HFF-Myc (cell line): ENCODE measurements at places on chromosomes 1 and 21.

GRCh38 chr1:52657702-52658101 is 24.7 kb downstream of the SHISAL2A start:
- no peak for DNase-seq

DNA sequence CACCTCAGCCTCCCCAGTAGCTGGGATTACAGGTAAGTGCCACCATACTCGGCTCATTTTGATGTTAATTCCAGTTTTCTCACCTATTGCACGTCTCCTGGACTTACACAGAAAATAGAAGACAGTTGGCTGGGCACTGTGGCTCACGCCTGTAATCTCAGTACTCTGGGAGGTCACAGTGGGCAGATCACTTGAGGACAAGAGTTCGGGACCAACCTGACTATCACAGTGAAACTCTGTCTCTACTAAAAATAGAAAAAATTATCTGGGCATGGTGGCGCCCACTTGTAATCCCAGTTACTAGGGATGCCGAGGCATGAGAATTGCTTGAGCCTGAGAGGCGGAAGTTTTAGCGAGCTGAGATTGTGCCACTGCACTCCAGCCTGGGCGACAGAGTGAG is 44.1 kb downstream of the DYRK1A start:
- DNase-seq = no peak

DNA sequence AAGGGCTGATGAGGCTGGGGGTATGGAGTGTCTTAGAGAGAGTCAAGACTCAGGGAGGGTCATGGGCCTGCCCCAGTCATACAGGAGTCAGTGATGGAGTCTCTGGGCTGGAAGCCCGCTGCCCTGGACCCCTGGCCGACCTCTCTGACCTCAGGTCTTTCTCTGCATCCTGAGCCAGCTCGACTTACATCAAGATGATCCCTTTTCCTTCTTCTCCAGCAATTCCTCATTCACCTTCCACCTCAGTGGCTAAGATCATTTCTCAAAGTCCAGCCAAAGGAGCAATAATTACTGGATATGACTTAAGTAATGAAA is 308.6 kb downstream of the MATN1 start:
- no peak for DNase-seq

GRCh38 chr1:20992322-20993056 is 184.2 kb downstream of the EIF4G3 start:
- no peak for DNase-seq

DNA sequence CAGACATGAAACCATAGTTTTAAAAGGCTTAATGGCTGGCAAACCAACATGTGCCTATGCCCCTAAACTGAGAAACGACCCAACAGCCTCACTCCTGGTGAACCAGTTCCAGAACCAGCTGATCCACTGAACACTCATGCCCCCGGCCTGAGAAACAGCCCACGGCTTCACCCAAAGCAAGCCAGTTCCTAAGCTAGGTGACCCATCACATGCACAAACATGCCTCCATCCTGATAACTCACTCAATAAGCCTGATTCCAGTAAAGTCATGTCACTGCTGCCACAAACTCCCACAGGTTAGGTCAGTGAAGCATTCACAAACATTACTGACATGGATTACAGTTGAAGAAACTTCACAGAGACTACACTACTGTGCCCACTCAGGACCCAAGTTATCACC is 161.6 kb downstream of the USH2A start:
- DNase-seq = no peak

GRCh38 chr1:15022048-15022447 is 131.5 kb upstream of the TMEM51 start:
- DNase-seq = no peak

- no peak for DNase-seq
These were observed 4.5 kb downstream of the POLR3C start for GRCh38 chr1:145828367-145829026.
